Iris pigment epithelial cell (primary cell): ENCODE measurements at places on chromosomes 11 and 22.

DNA sequence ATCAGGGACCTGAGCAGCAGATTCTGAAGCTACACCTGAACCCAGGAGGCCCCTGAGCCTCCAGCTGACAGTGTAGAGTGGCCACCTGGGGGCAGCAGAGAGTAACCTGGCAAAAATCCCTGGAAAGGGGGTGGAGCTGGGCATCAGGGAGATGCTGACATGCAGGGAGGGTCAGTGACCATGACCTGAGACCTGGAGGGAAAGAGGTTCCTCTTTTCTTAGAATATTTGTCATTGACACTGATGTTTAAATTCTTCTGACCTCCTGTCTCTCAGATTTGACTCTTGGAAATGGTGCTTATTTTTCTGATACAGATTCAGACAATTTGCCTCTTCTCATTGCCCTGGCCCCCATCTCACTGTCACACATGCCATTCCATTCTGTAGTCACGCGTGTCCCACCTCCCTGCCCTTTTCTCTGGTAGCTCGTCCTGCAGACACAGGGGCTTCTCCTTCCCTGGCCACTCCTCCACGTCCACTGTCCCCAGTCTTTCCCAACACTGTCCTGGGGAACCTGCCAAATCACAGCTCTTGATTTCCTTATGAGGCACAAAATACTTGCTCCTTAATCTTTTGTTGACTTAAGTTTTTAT, 117.2 kb upstream of the IGLL5 start:
- peak; percentile 28 for DNase-seq

- peak; percentile 45 for DNase-seq
Measured at GRCh38 chr11:44556735-44557409, 8.6 kb upstream of the CD82 start.

DNA sequence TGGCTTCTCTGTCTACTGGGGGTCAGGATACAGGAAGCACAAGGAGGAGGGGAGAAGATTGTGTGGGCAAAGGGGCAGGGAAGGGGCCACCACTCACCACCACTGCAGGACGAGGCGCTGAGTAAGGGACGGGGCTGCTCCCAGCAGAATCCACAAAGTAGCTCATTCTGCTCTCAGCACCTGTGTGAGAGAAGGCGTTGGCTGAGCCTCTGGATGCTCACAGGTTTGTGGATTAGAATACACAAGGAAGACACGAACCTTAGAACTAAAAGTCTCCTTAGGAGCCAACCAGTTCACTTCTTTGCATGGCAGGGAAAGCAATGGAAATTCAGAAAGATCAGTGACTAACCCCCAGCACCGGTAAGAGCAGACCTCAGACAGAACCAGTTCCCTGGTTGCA, 14.4 kb downstream of the ETS1 start:
- peak; percentile 17 for DNase-seq

DNA sequence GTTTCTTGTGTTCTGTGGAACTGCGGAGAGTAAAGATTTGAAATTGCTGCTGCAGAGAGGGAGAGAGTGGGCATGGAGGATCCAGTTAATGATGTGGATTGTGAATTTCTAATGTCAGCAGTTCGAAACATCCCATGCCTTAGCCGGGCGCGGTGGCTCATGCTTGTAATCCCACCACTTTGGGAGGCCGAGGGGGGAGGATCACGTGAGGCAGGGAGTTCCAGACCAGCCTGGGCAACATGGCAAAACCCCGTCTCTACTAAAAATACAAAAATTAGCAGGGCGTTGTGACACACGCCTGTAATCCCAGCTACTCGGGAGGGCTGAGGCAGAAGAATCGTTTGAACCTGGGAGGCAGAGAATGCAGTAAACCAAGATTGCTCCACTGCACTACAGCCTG, 1.1 kb upstream of the CAVIN3 start:
- DNase-seq, result no peak

DNA sequence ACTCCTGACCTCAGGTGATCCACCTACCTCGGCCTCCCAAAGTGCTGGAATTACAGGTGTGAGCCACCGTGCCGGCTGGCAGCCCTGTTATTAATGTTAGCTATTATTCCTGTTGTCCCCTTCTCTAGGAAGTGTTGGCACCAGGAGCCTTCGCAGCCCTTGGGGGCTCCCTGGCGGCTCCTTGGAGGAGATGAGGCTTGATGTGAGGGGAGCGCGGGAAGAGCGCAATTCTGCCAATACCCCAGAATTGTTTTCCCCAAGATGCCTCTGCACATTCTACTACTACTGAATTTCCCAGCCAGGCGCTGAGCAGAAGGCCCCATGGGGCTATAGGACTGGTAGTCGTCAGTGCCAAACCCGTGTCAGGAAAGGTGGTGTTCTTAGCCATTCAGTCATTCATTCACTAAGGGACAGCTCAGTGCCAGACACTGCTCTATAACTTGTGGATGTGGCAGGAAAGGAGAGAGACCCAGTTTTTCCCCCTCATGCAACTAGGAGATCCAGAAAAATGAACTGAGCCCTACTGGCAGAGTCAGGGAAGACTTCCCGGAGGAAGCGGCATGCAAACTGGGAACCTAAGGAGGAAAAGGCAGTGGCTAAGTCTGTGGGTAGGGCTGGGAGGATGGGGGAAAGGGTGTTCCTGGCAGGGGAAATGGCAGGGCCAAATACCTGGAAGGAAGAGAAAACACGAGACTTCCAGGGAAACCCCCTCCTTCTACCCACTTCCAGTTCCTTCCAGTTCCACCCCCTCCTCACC, 3.5 kb downstream of the FBLN1 start:
- DNase-seq, result no peak

GRCh38 chr11:83568516-83568915, 282.3 kb upstream of the CCDC90B start:
- DNase-seq, result peak; percentile 17

GRCh38 chr11:62390722-62391121, 28.1 kb upstream of the SCGB1A1 start:
- DNase-seq, result peak; percentile 35
